IPS DF 6.9 (cell line): ENCODE measurements at places on chromosomes 11 and 22.

DNA sequence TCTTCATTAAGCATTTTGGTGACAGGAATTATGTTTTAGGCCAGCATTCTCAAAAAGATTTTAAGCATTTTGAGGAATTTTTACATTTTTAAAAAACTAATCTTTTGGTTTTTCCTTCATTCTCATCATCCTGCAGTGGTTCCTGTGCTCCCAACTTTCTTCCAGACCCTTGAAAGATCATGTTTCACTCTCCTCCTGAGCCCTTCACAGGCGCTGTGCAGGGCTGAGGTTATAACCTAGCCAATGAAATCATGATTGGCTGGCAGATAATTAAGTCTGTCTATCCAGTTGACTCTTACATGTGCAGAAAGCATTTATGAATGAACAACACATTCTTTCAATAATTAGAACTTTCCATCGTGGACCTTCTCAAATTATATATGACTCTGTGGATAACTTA lies 226.3 kb downstream of the DDX10 start:
- H3K36me3 ChIP-seq: no peaks in the 10 kb centered on the region
- no peak overlapping the region for H3K4me3 ChIP-seq
- no peaks in the 10 kb centered on the region for H3K27me3 ChIP-seq

DNA sequence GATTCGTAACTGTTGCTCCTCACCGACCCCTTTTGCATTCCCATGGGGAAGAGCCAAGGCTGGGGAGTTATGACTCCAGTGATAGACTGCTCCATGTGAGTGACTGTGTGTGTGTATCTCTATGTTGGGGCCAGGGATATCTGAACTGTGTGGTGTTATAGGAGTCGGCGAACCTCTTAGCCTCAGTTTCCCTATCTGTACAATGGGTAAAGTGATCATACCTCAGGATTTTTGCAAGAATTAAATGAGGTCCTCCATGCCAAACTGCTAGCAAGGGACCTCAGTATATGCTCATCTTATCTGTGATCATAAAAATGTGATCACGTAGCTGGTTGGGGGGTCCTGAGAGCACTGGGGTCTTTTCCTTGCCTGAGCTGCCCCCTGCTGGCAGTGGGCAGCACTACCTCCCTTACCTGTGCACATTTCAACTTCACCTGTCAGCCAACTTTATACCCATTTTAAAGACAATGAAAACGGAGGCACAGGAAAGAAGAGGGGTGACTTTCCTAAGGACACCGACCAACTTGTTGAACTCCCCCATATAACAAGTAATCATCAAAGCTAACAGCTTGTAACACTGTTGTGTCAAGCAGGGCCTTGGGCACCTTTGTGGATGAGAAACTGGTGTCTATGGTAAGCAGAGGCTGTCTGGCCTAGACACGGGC lies 1.4 kb upstream of the DPP3 start:
- peaks cover 7% of the 10 kb centered on the region; the same call in 1 of the 2 replicates for H3K36me3 ChIP-seq
- no peak for DNase-seq
- H3K4me3 ChIP-seq: peak overlapping the region; percentile 90; the same call in 1 of the 2 replicates
- peaks cover 2% of the 10 kb centered on the region for H3K4me1 ChIP-seq

- no peak for DNase-seq
- no peak overlapping the region for H3K27ac ChIP-seq
- H3K4me3 ChIP-seq: no peak overlapping the region
- H3K4me1 ChIP-seq: no peaks in the 10 kb centered on the region
Measured at GRCh38 chr11:70335511-70335910, 62.8 kb upstream of the CTTN start.

DNA sequence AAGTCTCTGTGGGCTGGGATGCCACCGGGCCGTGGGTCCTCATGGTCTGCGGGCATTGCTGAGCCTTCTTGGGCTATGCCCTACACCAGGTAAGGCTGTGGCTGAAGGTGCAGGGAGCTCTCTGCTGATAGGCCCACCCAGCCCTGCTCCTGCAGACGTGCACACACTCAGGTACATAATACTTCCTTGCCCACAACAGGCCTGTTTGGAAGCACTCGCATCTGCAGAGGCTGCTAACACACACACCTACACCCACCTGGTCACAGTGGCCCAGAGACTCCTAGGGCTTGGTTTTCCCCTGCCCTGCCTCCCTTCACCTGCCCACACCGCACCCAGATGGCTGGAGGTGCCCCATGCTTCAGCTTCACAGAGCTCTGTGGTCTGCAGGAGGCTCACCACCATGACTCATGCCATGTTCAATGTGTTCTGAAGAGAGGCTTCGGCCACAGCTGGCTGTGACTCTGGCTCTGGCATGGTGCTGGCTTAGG lies 72.8 kb upstream of the KCNQ1OT1 start:
- no peak overlapping the region for H3K27ac ChIP-seq
- H3K4me3 ChIP-seq: no peak overlapping the region
- no peak for DNase-seq
- H3K4me1 ChIP-seq: no peaks in the 10 kb centered on the region

DNA sequence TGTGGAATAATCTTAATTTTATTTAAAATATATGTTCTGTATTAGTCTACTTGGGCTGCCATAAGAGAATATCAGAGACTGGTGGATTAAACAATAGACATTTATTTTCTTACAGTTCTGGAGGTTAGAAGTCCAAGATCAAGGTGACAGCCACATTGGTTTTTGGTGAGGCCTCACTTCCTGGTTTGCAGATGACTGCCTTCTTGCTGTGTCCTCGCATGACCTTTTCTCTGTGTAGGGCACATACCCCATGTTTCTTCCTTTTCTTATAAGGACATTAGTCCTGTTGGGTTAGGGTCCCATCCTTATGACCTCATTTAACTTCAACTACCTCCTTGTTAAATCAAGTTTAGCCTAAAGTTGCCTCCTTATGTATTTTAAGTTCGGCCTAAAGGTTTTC lies 202.7 kb upstream of the MPPED2 start:
- no peak overlapping the region for H3K27ac ChIP-seq
- H3K4me3 ChIP-seq: no peak overlapping the region
- DNase-seq: no peak
- no peaks in the 10 kb centered on the region for H3K27me3 ChIP-seq
- H3K36me3 ChIP-seq: no peaks in the 10 kb centered on the region

DNA sequence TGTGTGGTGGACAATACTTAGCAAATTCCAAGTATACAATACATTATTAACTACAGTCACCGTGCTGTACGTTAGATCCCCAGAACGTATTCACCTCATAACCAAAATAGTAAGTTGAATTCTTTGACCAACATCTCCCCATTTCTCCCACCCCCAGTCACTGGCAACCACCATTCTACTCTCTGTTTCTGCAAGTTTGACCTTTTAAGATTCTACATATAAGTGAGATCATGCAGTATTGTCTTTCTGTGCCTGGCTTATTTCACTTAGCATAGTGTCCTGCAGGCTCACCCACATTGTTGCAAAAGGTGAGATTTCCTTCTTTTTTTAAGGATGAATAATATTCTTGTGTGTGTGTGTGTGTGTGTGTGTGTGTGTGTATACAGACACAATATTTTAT lies 59.1 kb downstream of the IRAG1 start:
- H3K4me1 ChIP-seq: no peaks in the 10 kb centered on the region
- no peak overlapping the region for H3K4me3 ChIP-seq
- H3K27me3 ChIP-seq: no peaks in the 10 kb centered on the region
- DNase-seq: no peak
- no peak overlapping the region for H3K27ac ChIP-seq

DNA sequence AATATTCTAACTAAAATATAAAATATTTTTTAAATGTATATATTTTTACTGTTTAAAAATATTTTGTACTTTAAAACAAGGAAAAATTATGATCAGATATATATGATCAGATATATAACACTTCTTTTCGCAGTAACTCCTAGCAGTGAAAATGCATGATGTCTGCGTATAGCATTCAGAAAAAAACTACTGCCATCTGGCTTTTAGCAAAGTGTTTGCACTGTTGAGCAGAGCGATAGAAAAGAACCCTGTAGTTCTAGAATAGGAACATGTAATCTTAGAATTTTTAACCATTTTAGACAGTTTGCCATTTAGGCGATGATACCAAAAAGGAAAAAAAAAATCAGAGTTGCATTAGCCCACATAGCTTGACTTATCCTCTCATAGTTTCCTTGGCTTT lies 370.4 kb upstream of the ANO3 start:
- H3K27me3 ChIP-seq: no peaks in the 10 kb centered on the region
- no peak for DNase-seq
- H3K4me3 ChIP-seq: no peak overlapping the region

- no peak for DNase-seq
- no peak overlapping the region for H3K4me3 ChIP-seq
- H3K27ac ChIP-seq: no peak overlapping the region
- peaks cover 12% of the 10 kb centered on the region for H3K4me1 ChIP-seq
- H3K27me3 ChIP-seq: no peaks in the 10 kb centered on the region; the same call in 1 of the 2 replicates
Measured at GRCh38 chr11:72233773-72234513, 9.4 kb downstream of the INPPL1 start.

DNA sequence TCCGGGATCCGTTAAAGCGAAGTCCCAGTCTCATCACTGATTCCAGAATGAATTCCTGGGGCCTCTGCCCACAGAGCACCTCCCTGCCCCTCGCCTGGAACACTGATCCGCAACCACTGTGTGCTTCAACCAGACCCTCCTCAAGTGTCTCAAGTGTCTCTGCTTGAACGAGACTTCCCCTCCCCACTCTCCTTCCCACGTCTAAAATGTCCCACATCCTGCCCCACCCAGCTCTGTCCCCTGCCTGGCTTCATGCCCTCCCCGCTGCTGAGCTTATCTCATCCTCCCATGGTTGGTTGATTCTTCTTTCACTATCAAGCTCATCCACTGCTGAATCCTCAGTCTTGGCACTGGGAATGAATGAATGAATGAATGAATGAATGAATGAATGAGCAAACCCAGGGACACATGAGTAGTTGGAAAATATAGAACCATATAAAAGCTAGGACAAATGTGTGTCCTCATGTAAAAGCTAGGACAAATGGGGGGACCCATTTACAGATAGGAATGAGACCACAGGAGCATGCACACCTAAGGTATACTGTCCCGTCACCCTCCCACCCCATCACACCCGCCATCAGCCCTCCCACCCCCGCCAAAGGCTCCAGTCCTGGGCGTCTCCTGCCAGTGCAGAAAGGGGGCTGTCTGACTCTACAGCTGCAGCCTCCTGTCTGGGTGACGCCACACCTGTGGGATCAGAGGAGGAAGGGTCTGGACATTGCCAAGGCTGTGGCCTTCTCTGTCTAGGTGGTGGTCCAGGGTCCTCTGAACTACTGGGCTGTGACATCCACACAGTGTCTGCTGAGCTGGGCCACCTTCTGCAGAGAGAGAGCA lies 71.4 kb upstream of the LINC01488 start:
- DNase-seq: no peak
- no peaks in the 10 kb centered on the region for H3K27me3 ChIP-seq

DNA sequence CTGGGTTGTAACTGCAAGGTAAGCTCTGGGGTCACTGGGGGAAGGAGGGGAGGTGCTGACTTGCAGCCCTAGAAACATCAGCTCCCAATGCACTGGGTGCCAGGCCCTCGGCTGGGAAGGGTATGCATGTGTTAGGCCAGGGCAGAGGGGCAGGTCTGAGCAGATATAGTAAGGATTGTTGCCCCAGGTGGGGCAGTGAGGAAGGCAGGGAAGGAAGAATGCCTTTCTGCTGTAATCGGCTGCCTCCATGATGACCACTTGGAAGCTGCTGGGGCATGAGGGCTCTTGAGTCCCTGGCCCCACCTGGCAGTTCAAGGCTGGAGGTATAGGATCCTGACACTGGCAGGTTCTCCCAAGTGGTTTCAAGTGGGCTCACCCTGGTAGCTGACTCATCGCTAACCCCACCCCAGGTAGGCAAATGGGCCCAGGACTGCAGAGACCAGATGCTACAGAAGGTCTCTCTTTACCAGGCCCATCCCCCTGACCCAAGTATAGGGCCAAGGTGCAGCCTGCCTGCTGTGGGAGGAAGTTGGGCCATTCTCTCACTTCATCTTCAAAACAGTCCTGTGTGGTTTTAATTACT lies 56.7 kb downstream of the TIMP3 start:
- 0 out of 2 replicates have a peak, but pooled peaks cover 2% of the 10 kb centered on the region for H3K36me3 ChIP-seq
- no peak overlapping the region for H3K27ac ChIP-seq
- DNase-seq: no peak
- H3K4me3 ChIP-seq: no peak overlapping the region
- no peaks in the 10 kb centered on the region for H3K27me3 ChIP-seq
- H3K4me1 ChIP-seq: no peaks in the 10 kb centered on the region

DNA sequence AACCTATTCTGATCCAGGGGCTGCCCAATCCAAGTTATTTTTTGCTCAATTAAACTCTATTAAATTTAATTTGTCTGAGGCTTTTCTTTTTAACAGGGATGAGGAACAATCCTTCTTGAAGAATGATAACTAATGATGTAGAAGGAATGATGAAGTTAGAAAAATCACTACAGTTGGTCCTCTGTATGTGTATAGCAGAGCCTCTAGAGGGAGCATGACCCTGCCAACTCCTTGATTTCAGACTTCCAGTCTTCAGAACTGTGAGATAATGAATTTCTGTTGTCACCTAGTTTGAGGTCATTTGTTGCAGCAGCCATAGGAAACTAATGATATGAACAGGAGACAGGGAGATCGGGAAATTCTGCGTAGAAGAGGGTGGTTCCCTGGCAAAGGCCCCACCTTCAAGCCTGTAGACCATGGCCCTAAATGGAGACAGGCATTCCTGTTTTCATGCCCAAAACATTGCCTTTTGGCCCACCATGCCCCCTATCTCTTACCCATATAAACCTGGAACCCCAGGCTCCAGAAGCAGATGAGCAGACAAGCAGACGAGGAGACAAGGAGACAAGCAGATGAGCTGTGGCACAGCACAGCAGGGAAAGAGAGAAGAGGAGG lies 7.7 kb upstream of the QSER1 start:
- H3K4me3 ChIP-seq: no peak overlapping the region
- H3K27me3 ChIP-seq: no peaks in the 10 kb centered on the region
- no peaks in the 10 kb centered on the region for H3K36me3 ChIP-seq
- H3K4me1 ChIP-seq: peaks cover 3% of the 10 kb centered on the region; the same call in 1 of the 2 replicates

DNA sequence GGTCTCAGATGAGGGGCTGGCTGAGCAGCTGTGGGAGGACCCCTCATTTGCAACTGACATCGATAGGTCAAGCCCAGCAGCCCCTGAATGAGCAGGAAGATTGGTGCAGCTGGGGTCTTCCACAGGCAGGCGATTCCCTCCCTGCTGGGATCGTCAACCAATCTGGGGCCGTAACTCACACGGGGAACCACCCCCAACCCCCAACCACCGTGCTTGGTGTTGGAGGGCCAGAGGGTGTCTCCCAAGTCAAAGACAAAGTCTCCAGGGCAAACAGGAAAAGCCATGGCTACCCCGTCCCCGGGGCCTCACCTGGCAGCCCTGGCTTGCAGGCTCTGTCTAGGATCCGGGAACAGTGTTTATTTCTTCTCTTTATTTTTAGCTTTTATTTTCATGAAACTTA lies 26.9 kb upstream of the SCUBE1 start:
- no peaks in the 10 kb centered on the region for H3K36me3 ChIP-seq
- DNase-seq: no peak
- no peaks in the 10 kb centered on the region for H3K27me3 ChIP-seq
